ENCODE measurements at places on chromosomes 1 and 21.

- DNase-seq: no peak
Measured at GRCh38 chr1:84619383-84620102, 45.3 kb upstream of the CTBS start.

DNA sequence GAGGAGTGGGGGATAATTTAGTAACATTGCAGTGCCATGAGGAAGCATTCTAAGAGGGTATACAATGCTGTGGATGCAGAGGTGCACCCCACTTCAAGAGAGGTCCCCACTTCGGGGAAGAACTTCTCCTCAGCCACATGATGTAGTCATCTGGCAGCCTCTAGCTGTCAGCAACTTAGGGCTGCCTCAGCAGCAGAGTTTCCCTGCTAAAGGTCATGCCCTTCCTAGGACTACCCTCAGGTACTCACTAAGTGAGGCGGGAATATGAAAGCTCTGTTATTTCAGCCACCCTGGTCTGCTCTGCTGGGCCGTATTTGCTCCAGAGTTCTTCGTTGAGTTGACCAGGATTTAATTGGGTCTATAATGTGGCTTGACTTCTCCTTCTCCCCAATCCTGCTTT lies 41.9 kb upstream of the NGF start:
- DNase-seq: no peak

- DNase-seq: no peak
Measured at GRCh38 chr1:6012529-6013318, 20.5 kb upstream of the NPHP4 start.

DNA sequence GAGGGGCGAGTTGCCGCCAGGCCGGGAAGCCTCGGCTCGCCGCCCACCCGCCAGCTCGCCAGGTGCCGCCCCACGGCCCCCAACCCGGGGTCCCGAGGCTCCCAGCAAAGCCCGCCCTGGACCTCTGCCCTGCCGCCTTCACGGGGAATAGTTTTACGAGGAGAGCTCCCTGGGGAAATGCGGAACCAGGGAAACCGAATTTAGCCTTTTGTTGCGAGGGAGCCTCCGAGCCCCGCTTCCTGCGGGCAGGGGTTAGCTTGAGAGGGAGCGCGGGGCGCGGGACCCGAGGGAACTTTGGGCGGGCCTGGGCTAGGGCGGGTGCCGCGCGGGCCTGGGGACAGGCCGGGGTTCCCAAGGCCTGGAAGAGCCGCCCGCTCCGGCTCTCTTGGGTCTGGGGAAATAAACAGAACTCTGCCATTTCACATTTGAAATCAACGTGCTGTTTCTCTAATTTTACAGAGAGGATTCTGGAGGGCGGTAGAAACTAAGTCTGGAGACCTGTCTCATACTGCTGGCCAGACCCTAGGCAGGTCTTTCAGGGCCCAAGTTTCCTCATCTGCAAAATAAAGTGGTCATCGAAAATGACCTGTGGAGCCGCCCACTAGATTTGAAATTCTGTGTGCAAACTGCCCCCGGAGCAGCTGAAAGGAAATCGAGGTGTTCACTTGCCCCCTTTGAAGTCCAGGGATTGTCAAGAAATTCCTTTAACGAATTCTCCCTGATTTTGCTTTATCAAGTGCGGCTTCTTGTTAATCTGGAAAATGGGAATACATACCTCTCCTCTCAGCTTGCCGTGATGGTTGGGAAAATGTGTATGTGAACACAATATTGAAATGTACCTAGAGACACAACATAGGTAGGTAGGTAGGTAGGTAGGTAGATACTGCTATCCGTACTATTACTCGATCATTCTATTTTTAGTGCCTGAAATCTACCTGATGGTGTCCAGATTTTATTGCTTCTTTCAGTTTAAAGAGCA lies 749 bp upstream of the GLUL start:
- no peak for DNase-seq

DNA sequence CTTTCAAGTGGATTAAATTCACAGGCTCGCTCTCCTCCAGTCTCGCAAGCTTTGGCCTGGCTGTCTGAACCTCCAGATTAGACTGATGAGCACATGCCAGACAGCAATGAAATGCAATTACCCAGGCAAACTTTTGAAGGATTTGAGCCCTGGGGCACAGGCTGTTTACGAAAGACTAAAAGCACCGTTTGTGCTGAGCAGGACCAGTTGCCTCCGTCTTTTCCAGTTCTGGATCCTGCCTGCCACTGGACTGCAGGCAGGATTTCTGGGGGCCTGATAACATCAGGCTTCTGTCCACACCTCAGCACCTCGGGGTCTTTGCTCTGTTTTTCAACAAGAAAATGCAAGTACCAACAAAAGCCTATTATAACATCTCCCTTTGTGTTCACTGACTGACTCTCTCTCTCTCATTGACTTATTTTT lies 145.7 kb downstream of the CLIC6 start:
- DNase-seq: no peak

DNA sequence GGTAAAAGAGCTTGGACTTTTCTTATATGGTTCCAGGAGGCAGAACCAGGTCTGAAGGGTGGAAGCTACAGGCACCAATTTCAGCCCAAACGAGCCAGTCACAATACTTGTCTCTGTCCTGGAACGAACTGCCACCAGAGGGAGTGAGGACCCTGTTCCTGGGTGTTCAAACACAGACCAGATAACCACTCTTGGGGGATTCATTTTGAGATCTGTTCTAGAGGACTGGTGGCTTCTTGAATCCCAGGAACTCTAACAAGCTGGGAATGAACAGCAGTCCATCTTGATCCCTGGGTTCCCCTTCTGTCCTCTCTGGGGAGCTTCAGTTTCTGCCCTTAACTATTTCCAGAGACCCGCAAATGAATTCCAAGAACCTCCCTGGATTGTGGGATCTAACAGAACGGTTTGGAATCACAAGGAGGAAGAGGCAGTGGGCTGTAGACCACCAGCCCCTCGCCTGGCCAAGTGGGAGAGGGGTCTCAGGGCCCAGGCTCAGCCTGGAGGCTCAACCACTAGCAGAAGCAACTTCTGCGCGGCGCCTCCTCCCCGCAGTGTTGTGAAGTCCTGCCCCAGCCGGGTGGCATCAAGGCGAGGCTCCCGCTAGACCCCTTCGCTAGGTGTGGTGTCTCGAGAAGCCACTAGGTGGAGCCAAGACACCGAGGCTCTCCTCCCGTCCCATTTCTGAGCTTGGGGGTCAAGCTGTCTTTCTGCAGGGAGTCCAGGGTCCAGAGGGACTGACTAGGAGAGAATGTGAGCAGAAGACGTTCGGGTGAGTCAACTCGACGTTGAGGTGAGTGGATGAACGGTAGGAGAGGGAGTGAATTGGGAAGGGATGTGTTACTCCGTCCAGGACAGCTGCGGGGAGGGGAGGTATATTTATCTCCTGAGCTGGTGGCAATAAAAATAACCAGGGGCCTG lies 12.1 kb upstream of the NES start:
- peak; percentile 92 for DNase-seq

DNA sequence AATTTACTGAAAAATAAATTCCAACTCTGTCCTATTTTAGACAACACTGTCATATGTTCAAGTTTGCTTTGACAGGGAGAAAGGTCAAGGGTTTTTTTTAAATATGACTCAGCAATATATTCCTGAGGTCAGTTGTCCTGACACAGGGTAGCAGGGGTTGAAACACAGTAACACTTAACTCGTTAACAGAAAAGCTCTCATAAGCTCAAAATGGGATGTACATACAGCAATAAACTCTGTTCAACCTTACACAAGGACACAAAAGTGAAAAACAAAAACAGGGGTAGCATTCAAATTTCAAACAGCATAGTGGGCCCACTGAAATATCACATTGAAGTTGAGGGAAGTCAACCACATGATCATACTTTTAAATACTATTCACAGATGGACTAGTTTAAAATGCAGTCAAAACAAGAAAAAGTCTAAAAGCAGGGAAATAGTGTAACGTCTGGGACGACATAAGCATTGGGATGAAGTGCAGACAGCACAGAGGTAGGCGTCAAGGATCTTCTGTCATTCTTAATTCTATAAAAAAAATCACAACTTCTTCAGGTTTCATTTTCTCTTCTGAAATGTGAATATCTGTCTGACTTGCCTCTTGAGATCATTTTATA lies 89.9 kb downstream of the SLC44A5 start:
- no peak for DNase-seq

DNA sequence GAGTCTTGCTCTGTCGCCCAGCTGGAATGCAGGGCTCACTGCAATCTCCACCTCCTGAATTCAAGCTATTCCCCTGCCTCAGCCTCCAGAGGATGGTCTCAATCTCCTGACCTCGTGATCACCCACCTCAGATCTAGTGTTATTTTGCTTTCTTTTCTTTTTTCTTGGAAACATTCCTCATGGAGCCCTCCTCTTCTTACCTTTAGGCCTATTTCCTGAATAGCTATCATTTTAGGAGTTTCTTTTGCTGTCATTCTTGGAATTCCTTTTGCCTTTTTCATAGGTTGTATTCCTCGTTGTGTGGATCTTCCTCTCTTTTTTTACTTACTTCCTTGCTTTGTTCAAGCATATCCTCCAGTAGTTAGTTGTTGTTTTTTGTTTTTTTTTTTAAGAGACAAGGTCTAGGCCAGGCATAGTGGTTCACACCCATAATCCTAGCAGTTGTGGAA lies 173.8 kb downstream of the RASAL2 start:
- no peak for DNase-seq

DNA sequence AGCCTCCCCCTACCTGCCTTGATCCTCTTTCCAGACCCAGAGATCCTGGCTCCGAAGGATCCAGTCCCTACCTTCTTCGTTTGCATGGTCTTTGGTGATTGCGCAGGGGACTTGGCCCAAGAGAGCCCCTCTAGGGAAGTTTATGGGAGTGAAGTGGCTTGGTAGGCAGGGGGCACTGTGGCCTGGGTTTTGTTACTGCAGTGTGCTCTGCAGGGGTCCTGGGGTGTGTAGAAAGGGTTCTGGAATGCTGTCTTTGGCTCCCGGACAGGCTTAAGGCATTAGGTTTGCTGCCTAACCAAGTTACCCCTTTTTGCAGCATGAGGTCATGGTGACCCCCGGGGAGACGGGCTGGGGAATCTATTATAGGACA lies 3.8 kb downstream of the ATP8B2 start:
- DNase-seq: no peak

- DNase-seq: no peak
Measured at GRCh38 chr1:205565799-205566198, 61.3 kb downstream of the CDK18 start.

DNA sequence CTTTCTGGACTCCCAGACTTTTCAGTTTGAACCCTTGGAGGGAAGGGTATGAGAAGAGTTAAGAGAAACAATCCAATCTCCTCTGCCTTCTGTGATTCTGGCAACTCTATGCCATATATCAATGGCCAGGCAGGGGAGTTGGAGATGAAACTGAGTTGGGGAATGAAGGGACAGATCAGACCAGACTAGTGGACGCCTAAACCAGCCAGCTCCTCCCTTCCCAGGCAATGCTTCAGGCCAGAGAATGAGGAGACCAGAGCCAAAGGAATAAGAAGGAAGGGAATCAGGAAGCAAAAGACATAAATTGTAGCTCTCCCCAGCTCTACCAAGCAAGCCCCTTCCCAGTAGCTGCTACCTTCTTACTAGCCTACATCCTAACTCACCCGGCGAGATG lies 22.7 kb downstream of the PLEKHA6 start:
- DNase-seq: no peak

Measured in RPMI8226 (cell line).